ENCODE measurements at places on chromosomes 11 and 22.

- DNase-seq, result no peak
Measured at GRCh38 chr11:9651899-9652748, 11.8 kb upstream of the SWAP70 start.

- DNase-seq, result no peak
Measured at GRCh38 chr22:38834215-38834953, 9.4 kb downstream of the NPTXR start.

- no peak for DNase-seq
Measured at GRCh38 chr22:36643033-36643432, 60.5 kb downstream of the CACNG2 start.

DNA sequence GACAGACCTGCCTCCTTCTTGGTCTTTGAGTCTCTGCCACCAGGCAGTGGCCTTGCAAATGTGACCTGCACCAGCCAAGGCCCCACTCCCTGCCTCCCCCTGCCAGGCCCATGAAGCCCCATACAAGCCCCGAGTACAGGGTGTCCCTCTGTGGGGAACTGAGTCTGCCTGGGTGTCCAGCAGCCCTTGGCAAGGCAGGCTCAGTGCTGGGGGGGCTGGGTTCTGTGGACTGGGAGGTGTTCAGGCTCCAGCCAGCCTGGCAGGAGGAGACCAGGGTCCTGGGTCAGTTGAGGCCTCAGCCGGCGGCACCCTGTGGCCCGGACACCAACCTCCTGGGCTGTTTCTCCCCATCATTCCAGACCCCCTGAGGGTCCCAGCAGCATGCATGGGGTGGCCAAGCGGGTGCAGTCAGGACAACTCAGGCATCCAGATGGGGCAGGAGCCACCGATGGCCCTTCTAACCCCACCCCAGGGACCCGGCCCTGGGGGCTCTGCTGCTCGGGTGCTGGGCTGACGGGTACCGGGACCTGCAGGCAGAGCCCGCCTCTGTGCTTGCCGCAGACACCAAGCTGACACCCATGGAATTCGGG lies 5.7 kb downstream of the MUC5AC start:
- DNase-seq, result no peak

GRCh38 chr11:68329978-68330699 lies 17.7 kb downstream of the LRP5 start:
- DNase-seq, result no peak

GRCh38 chr11:86670911-86671310 lies 1.5 kb downstream of the ME3 start:
- DNase-seq, result no peak

DNA sequence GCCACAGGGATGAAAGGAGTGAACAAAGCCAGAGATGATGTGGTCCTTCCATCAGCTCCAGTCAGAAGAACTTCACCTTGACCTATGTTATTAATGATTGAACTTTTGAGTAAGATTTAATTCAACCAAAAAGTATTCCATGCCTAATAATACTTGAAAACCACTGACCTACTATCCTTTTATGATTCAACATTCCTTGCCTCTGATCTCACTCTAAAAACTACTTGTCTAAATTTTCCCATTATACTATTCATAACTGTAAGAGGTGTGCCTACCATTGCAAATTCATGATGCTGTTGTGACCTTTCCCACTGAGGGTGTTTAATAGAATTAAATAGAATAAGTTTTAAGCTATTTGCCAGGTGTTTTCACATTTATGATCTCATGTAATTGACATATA lies 164.7 kb upstream of the GUCY1A2 start:
- DNase-seq, result no peak

DNA sequence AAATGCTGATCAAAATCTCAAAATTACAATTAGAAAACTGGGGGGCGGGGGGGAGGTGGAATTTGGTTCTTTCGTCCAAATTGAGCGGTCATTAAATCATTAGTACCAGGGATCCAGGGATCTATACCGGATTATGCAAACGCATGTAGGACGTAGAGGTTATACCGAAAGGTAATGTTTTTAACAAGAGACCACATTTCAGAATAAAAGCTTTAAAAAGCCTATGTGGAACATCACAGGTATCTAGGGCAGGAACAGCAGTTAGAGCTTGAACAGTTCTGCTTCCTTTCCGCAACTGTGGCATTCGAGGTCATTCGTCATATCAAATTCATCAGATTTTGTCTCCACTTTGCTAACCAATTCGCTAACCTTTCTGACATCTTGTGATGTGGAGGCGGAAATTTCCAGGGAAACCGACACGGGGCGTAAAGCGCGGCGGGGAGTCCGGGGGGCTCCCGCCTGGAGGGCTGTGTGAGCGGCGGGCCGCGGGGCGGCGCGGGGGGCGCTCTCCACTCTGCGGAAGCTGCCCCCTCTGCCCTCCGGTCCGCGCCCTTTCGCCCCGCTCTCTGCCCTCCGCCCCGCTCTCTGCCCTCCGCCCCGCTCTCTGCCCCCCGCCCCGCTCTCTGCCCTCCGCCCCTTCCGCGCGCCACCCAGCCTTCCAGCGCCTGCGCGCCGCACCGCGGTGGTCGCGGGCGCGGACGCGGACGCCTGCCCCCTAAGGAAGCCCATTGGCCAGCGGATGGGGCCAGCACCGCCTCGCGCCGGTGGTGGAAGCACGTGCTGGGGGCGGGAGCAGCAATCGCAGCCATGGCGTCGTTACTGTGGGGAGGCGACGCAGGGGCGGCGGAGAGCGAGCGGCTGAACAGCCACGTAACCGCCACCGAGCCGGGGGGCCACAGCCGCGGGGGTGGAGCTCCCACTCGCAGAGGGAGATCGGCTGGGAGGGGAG lies at the start of gene DDX25:
Gene DDX25 (plus strand): TSS at position 798 of the 949 bp plus-strand sequence. CDS start 10 bp downstream, at position 808.
- peak; percentile 8 for DNase-seq

GRCh38 chr22:20206709-20207215 lies 55.9 kb upstream of the CCDC188 start:
- peak; percentile 15 for DNase-seq

GRCh38 chr11:125344846-125345420 lies 151.1 kb downstream of the FEZ1 start:
- no peak for DNase-seq

GRCh38 chr11:35274909-35275785 lies 136.2 kb downstream of the CD44 start:
- no peak for DNase-seq

DNA sequence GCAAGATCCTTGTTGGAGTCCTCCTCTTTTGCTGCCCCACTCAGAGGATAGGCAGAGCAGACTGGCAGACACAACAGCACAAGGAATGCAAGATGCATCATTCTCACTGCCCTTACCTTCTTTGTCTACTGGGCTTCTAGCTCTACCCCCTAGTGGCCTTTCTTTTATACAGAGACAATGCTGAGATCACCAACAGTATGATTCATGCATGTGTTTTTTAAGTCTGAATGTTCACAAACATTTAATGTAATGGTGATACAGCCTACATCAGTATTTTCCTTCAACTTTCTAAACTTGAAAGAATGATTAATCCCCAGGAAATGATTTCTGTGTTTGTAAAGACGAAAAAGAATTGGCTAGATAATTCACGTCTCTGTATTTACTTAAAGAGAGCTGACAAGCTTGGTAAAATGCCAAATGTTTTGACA lies at the start of gene MMP10:
Gene MMP10 (minus strand): TSS at position 138 of the 428 bp plus-strand sequence. CDS start 37 bp downstream, at position 101.
- no peak for DNase-seq

- DNase-seq, result no peak
Measured at GRCh38 chr11:10439924-10440323, 15.1 kb upstream of the AMPD3 start.

DNA sequence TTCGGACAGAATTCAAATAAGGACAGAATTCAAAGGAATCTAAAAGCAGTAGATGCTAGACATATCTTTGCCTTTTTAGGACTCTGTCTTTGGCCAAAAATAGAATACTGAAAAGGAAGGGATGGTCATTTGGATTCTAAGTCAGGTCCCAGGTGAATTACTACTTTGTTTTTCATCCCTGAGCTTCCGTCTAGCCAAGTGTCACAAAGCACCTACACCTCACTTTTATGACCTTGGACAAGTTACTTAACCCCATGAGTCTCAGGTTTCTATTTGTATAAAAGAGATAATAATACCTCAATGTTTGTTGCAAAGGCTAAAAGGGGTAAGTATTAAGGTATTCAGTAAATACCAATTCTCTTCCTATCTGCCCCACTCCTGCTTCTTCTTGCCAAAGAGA lies 7.3 kb downstream of the KIF18A start:
- DNase-seq, result no peak

DNA sequence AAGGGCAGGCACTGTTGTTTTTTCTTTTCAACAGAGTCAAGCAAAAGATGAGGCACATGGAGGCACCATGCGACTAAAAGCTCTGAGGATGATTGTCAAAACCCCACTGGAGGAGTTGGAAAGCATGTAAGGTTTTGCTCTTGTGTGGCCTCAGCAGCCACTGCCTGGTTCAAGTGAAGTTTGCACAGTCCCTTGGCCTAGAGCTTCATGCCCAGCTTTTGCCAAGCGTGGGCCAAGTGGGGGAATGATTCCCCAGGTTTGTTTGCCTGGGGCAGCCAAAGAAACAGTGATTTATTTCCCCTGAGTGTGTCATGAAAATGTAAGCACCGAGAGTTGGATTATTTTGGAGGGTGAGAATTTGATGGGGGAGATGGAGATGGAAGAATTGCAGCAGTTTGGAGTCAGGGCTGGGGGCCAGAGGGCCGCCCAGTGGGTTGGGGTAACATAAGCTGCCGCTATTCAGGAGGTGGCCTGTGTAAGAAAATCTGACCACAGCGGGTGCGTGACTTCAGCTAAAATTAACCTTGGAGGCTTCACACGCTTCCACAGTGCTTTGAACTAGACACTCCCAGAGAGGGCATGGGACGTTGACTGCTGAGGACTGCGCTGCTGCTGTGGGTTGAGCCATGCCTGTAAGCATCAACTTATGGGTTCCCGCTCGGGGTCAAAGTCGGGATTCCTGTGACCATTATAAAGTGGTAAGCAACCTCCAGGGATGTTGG lies 100.7 kb downstream of the NAV2 start:
- no peak for DNase-seq

DNA sequence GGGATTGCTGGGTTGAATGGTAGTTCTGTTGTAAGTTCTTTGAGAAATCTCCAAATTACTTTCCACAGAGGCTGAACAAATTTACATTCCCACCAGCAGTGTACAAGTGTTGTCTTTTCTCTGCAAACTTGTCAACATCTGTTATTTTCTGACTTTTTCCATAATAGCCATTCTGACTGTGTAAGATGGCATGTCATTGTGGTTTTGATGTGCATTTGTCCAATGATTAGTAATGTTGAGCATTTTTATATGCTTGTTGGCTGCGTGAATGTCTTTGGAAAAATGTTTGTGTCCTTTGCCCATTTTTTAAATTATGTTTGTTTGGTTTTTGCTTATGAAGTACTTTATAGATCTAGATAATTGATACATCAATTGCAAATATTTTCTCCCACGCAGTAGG lies 1025.0 kb downstream of the JRKL start:
- no peak for DNase-seq

DNA sequence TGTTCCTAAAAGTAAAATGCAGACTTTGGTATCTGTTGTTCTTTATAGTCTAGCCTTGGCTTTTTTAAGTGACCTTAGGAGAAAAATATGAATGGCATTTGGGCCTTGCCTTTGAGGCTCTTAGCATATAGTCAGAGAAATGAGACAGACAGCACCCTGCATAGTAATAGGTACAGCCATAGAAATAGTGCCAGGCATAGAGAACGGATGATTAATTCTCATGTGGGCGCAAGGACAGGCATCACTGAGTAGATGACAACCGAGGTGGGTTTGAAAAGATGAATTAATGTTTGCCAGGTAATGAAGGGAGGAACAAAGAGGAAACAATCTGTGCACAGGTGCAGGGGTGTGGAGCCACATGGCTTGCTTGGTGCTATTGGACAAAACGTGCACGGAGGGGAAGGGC lies 90.5 kb downstream of the BMAL1 start:
- no peak for DNase-seq

DNA sequence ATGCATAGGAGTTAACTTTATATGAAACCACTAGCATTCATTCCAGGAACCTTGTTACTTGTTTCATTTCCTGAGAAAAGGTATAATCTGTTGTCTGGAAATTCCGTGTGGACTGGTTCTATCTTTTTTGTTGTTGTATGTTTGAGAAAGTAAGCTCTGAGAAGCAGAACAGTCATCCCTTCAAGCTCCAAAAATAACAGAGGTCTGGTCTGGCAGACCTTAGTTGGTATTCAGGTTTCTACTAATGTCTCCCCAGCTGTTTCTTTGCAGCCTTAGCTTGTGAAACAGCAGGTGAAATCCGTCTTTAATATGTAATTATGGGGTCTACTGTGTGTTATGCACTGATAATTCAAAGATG lies 2.4 kb downstream of the RNF121 start:
- no peak for DNase-seq

- no peak for DNase-seq
Measured at GRCh38 chr22:34036931-34037330, 116.7 kb upstream of the LARGE1 start.

DNA sequence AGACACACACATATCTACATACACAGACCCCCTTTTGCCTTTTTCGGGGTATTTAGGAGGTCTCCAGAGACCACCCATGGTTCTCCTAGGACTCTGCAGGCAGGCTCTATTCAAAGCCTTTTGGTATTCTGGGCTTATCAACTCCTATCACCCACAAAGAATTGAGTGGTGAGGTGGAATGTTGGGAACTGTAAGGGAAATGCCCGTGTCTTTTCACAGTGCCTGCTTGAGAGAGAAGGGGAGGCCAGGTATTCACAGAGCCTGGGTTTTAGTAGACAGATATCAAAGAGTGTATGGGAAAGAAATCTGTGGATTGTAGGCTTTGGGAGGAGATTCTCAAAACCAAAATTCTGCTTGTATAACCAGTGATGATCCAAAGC lies 44.0 kb upstream of the CSNK2A3 start:
- no peak for DNase-seq

GRCh38 chr22:26265909-26266308 lies 96.6 kb downstream of the SEZ6L start:
- DNase-seq, result no peak

- no peak for DNase-seq
Measured at GRCh38 chr22:48568736-48569330, 1258.8 kb downstream of the BRD1 start.

DNA sequence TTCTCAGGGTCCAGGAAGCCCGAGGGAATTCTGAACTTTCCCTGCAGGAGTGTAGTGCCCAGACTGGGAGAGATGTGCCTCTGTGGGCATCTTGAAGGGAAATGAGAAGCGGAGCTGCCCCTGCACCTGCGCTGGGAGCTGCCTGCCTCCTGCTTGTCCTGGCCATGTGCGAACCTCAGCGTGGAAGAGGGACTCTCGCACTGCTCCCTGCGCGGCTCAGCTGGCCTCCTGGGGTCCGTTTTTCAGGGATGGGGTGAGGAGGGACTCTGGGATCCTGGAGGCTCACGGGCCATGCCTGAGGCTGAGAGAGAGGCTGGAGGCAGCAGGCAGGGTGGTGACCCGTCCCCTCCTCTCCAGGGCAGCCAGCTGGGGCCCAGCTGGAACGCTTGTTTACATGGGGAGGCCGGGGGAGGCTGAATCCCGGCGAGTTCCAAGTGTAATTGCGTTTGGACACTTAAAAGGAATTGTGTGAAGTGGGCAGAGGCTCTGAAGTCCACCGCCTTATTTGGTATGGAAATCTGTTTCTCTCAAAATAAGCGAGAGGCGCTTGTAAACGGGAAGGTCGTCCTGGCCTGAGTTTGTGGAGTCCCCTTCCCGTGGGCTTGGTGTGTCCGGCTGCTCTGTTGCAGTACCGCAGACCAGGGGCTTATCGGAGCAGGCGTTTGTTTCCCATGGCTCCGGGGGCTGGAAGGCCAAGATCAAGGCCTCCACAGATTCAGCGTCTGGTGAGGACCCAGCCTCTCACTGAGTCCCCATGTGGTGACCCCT lies 1.2 kb upstream of the MRGPRF start:
- no peak for DNase-seq

Data from activated CD4-positive, alpha-beta T cell treated with anti-CD3 and anti-CD28 coated beads, Interleukin-2, amount 50 U/mL, for 48 hours (primary cell).